ENCODE measurements at places on chromosomes 3 and 15.
A peak's percentile ranks its signal among the peaks of the same experiment; 100 is the strongest.

- no peak for DNase-seq
Measured at GRCh38 chr3:95442766-95443165, 1371.6 kb upstream of the EPHA6 start.

GRCh38 chr3:132290833-132291232 lies 26.4 kb upstream of the ACP3 start:
- no peak for DNase-seq

DNA sequence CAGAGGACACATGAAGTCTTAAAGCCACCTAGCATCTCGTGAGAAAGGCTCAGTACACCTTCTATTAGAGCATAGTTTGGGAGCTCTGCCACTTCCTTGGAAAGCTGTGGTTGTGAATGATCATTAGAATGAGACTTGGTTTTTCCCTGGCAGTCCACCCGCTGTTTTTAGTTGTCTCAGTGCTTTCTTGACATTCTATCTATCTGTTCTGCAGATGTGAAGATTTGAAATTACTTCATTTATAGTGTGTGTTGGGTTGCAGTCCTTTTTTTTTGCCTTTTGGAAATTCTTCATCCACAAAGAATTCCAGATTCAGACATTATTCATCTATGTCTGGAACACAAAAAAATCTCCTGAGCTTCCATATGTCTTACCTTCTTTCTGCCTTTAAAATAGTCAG lies 23.7 kb downstream of the PPP2R3A start:
- DNase-seq = no peak

- no peak for DNase-seq
Measured at GRCh38 chr15:29403772-29404171, 134.2 kb upstream of the NSMCE3 start.

GRCh38 chr3:22691407-22691806 lies 511.7 kb upstream of the UBE2E2 start:
- DNase-seq = no peak

GRCh38 chr15:79371591-79371990 lies 60.5 kb upstream of the MINAR1 start:
- DNase-seq = no peak

GRCh38 chr3:96915445-96915844 lies 101.1 kb downstream of the EPHA6 start:
- DNase-seq = no peak

- no peak for DNase-seq
Measured at GRCh38 chr15:100812802-100813201, 66.8 kb upstream of the ALDH1A3 start.

DNA sequence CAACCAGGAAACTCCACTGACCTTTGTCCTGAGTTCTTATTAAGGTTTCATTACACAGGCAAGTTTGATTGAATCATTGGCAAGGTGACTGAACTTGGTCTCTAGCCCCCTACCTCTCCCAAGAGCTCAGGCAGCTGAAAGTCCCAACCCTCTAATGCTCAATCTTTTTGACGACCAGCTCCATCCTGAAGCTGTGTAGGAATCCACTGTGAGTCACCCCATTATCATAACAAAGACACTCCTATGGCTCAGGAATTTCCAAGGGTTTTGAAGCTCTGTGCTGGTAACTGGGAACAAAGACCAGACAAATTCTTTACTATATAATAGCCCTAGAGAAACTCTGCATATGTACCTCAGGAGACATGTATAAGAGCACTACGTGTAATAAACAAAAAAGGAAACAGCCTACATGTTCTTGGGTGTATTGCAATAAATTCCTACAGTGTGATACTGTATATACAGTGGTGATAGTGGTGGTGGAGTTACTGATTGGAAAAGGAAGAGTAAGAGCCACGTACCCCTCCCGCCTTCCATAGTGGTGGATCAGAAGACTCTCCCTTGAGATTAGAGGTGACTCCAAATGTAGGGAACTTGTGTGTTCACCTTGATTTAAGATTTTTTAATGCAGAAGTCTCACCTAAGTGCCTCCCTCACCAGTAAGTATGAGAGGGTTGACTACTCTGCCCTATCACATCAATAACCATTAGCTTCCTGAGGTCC lies 116.6 kb downstream of the ST8SIA2 start:
- no peak for DNase-seq

DNA sequence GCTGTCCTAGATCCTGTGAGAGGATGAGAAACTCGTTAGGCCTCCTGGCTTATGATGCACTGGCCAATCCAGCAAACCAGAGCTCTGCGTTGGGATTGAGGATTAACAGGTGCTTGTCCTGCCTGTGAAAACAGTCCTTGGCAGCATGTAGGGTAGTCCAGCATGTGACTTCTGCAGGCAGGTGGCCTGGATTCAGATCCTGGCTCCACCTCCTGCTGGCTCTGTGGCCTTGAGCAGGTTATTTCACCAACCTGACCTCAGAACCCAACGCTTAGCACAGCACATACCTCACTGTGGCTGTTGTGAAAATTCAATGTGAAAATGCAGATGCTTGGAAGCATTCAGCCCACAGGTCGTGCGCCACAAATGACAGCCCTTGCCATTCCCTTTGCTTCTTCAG lies 33.6 kb downstream of the PLA2G4D start:
- DNase-seq = no peak

- DNase-seq = no peak
Measured at GRCh38 chr3:46143951-46144473, 64.1 kb downstream of the CCR1 start.

DNA sequence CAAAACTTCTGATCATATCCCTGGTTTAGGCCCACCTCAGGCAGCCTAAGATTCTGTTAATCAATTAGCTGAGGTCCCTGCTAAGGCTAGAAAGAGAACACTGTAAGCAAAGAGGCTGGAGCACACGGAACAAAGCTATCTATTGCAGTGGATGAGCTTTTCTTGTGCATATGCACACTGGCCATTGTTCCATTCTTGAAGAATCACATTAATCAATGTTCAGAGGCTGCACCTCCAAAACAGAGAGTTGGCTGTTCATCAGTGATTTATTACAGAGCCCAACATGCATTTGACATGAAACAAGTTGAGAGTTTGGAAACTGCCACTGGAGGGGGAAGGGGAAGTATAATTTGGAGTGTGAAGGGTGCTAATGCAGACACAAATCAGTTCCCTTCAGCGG lies 873.0 kb downstream of the ROBO1 start:
- no peak for DNase-seq

- no peak for DNase-seq
Measured at GRCh38 chr15:64901914-64902313, 9.8 kb upstream of the ANKDD1A start.

DNA sequence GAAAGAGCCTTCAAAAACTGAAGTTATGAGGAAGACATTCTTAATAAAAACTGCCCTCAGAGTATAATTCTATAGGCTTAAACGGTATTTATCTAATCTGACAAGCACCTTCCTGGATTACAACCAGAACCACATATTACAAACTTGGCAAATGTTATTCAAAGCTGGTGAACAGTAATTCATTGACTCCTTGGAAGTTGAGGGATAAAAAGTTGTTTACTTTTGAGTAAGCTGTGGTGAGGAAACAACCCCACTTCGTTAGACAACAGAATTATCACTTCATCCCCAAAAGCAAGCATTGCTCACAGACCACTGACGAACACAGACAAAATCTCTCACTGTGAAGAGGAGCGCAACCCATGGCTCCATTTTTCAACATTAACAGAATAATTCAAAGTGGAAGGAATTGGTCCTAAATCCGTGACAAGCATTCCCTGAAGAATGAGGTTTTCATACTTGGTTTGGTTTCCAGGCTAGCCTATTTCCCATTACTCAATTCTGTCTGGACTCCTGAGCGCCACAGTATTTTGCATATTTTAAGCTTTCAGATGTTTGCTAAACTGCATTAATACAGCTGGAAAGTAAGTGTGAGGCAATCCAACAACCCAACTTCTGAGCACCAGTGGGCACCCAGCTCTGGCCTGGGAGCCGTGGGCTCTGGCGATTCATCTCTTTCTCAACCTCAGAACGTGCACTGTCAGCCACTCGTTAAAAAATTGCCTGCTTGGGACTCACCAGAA lies 32.7 kb downstream of the LRIG1 start:
- DNase-seq = no peak

DNA sequence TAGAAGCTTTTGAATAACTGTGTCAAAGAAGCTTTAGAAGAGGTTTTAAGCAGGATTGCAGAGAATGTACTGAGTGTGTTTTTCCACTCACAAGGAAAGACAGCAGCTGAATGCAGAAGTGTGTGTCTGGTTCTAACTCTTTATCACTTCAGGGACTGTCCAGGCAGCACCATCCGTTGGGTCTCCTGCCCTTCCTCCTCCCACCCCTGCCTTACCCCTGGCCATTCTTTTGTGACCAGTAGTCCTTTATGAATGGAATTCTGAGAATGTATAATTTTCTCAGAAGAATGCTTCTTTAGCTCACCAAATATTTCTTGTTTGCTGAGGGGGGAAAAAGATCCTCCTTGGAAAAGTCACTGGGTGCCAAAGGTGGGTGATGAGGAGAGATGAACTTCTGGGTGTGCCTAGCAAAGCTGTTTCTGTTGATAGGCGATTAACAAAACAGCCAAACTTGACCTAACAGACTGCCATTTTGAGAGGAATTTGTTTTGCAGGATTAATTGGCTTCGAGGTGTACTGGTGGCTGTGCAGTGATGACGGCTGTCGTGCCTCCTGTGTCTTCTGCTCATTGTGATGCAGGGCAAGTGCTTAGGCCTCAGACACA lies 70.9 kb downstream of the IGF1R start:
- DNase-seq = no peak

DNA sequence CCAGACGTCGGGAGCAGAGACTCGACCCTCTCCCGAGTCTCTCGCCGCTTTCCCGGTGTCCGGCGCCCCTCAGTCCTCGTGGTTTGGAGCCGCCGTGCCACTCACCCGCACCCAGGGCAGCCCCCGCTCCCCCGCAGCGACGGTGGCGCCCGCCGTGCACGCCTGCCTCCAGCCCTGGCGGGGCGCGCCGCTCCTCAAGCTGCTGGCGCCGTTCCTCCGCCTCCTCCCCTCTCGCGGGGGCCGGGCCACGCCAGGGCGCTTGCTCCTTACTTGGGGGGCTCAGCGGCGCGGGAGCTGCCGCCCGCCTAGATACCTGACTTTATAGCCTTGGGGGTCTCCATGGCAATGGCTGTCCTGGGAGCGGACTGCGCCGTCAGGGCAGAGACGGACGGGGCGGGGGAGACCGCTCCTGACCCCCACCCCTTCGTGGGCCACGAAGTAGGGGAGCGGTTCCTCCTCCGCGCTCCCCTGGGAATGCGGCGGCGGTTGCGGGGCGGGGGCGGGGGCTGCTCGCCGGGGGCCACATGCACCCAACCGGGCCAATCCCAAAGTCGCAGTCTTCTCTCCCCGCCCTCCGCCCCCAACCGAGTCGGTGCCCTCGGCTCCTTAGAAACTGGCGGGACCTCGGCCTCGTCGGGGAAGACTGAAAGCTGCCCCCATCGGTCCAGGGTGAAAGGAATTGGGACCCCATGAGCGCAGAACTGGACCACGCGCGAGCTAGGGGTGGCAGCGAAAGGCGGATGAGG lies at the start of gene ANKRD63:
ANKRD63 (minus strand) TSS at position 196 of the 746 bp plus-strand sequence. CDS start 478 bp downstream, outside the sequence.
- DNase-seq = no peak

GRCh38 chr15:65920121-65920520 lies 50.8 kb downstream of the RAB11A start:
- peak; percentile 35 for DNase-seq

DNA sequence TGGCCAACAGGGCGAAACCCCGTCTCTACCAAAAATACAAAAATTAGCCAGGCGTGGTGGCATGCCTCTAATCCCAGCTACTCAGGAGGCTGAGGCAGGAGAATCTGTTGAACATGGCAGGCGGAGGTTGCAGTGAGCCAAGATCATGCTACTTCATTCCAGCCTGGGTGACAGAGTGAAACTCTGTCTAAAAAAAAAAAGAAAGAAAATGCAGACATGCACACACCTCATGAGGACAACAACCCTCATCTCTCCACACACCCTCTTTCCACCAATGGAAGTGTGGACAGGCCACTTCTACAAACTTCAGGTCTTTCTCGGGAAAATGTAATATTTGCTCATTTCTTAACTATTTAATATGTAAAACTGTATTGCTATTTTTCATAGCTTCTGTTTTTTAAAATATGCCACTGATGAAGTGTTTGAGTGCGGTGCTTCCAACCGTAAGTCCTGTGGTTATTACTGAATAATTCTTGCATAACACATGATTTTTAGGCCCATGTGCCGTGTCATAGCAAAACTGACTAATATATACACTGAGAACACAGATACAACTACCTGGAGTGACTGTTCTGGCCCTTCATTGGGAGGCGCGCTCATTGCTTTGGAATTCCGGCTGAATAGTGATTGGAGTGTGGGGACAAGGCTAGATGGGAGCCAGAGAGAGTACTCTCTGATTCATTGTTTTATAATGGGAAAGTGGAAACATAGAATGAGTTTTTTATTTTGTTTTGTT lies 23.1 kb downstream of the LRRC31 start:
- no peak for DNase-seq

DNA sequence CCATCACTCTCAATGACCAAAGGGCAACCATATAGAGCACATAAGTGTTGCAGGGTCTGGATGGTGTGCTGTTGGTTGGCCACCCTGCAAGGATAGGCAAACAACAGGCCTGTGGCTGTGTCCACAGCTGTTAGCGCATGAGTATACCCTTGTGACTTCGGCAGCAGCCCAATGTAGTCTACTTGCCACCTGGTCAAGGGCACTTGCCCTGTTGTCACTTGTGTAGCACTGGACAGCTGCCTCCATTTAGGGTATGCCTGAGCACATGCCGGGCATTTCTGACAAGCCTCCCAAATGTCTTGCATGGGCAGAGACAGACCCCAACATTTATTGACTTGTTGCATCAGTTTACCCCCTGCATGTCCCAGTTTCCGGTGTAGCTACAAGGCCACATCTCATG lies 12.8 kb downstream of the CCRL2 start:
- DNase-seq = no peak

GRCh38 chr3:61945657-61946056 lies 384.3 kb downstream of the PTPRG start:
- no peak for DNase-seq

GRCh38 chr15:27464941-27465612 lies 494.1 kb downstream of the GABRG3 start:
- no peak for DNase-seq

- no peak for DNase-seq
Measured at GRCh38 chr3:122148941-122149627, 34.4 kb upstream of the CASR start.

GRCh38 chr3:95437409-95437808 lies 1374.5 kb downstream of the NSUN3 start:
- DNase-seq = no peak

DNA sequence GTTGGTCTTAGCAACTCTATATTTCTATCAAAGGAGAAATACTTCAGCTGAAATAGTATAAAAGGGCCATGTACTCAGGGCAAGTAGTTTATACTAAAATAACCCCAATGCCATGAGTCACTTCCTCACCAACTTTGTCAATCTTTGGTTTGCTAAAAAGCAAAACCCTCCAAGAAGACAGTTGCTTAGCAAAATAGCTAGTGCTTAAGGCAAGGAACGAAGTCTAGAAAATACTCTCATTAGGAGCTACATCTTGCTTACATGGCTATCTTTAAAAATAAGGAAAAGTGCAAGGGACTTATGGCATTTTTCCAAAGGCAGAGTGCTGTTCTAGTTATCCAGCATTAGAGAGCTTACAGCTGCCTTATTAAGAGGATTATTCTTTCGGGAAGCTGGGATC lies 28.4 kb downstream of the P3H2 start:
- DNase-seq = no peak
